A549 treated with dexamethasone at 1 μM for 4 hours (cell line): ENCODE measurements at places on chromosomes 13 and 19. TPM values are rescaled to one million over a fixed set of nuclear protein-coding genes. Genes with fewer than 3 reads are reported as not detected.

The CERS1 gene
- 4.8 to 5.6 TPM (median 5.0 TPM) in 5 replicates for total RNA-seq

The DOCK6 gene
- 8.6 to 10.8 TPM (median 8.9 TPM) in 5 replicates for total RNA-seq

The PSG1 gene
- 0.08 to 0.45 TPM (median 0.23 TPM) in 5 replicates for total RNA-seq

The PLA2G4C gene
- total RNA-seq: 8.4 to 14.5 TPM (median 12.2 TPM) in 5 replicates

The TEX26 gene
- total RNA-seq: not detected in 5 replicates

The POU2F2 gene
- total RNA-seq: 0.32 to 0.80 TPM (median 0.58 TPM) in 5 replicates

The SYCN gene
- total RNA-seq: not detected in 5 replicates

The PET100 gene
- 44.7 to 84.3 TPM (median 46.8 TPM) in 5 replicates for total RNA-seq

The FBXO27 gene
- 2.1 to 4.5 TPM (median 3.7 TPM) in 5 replicates for total RNA-seq

The CACNG6 gene
- total RNA-seq: 7.8 to 12.8 TPM (median 11.2 TPM) in 5 replicates

The SIGLEC8 gene
- total RNA-seq: not detected in 5 replicates

The TMPRSS9 gene
- 0.04 TPM in 1 of 5 replicates, not detected in the others for total RNA-seq

The LGALS4 gene
- 0.21 to 0.53 TPM (median 0.42 TPM) in 5 replicates for total RNA-seq

The FUT6 gene
- total RNA-seq: 0.11 TPM in 1 of 5 replicates, not detected in the others

The NCCRP1 gene
- 1.0 to 1.7 TPM (median 1.5 TPM) in 5 replicates for total RNA-seq

The CALR3 gene
- 0.12 TPM in 1 of 5 replicates, not detected in the others for total RNA-seq

The MEDAG gene
- total RNA-seq: 0.11 to 0.32 TPM (median 0.19 TPM) in 5 replicates

The UNC13A gene
- total RNA-seq: 1.1 to 1.6 TPM (median 1.2 TPM) in 5 replicates

The LRG1 gene
- 0.06 to 0.17 TPM (median 0.10 TPM) in 5 replicates for total RNA-seq

The APOC1 gene
- 91.2 to 130 TPM (median 94.0 TPM) in 5 replicates for total RNA-seq

The KIRREL2 gene
- 0.37 to 0.65 TPM (median 0.52 TPM) in 5 replicates for total RNA-seq

The CYP2F1 gene
- total RNA-seq: not detected in 5 replicates

The ETV2 gene
- 1.3 to 3.2 TPM (median 2.8 TPM) in 5 replicates for total RNA-seq

The PSG3 gene
- 0.07 to 0.15 TPM (median 0.08 TPM) in 5 replicates for total RNA-seq

The DNM2 gene
- 42.4 to 60.9 TPM (median 58.5 TPM) in 5 replicates for total RNA-seq

The SHC2 gene
- 0.62 to 1.6 TPM (median 1.1 TPM) in 5 replicates for total RNA-seq

The PRODH2 gene
- 0.12 to 0.46 TPM (median 0.16 TPM) in 5 replicates for total RNA-seq

The ZNF416 gene
- total RNA-seq: 3.8 to 5.0 TPM (median 4.4 TPM) in 5 replicates

The ZNF850 gene
- 0.41 to 0.79 TPM (median 0.62 TPM) in 5 replicates for total RNA-seq

The IRGC gene
- not detected in 5 replicates for total RNA-seq

The ANGPTL8 gene
- total RNA-seq: not detected in 5 replicates

The TMEM221 gene
- total RNA-seq: 0.28 to 0.70 TPM (median 0.60 TPM) in 5 replicates

The PRTN3 gene
- 0.17 to 0.66 TPM (median 0.42 TPM) in 5 replicates for total RNA-seq

The BEST2 gene
- 2.1 to 4.3 TPM (median 3.0 TPM) in 5 replicates for total RNA-seq

The S1PR5 gene
- total RNA-seq: 0.98 to 1.7 TPM (median 1.4 TPM) in 5 replicates

The IGSF23 gene
- total RNA-seq: 0.19 to 0.74 TPM (median 0.43 TPM) in 5 replicates

The YJEFN3 gene
- total RNA-seq: 0.94 to 4.2 TPM (median 3.4 TPM) in 5 replicates

The SPACA4 gene
- 0.08 to 0.11 TPM in 2 of 5 replicates, not detected in the others for total RNA-seq

The FREM2 gene
- total RNA-seq: 0.01 TPM in 1 of 5 replicates, not detected in the others

The GIPC3 gene
- 0.25 to 0.41 TPM (median 0.27 TPM) in 5 replicates for total RNA-seq

The OLFM2 gene
- total RNA-seq: 7.8 to 11.7 TPM (median 10.4 TPM) in 5 replicates

The HSD17B14 gene
- 12.1 to 15.5 TPM (median 13.1 TPM) in 5 replicates for total RNA-seq

The RASAL3 gene
- total RNA-seq: not detected in 5 replicates

The ZNF610 gene
- not detected in 5 replicates for total RNA-seq

The TSSK6 gene
- 1.0 to 2.1 TPM (median 1.6 TPM) in 5 replicates for total RNA-seq

The GPR18 gene
- total RNA-seq: not detected in 5 replicates

The C19orf33 gene
- total RNA-seq: 563 to 655 TPM (median 615 TPM) in 5 replicates

The F10 gene
- 0.06 to 0.07 TPM in 2 of 5 replicates, not detected in the others for total RNA-seq

The SIGLEC7 gene
- total RNA-seq: not detected in 5 replicates

The BRSK1 gene
- total RNA-seq: 2.1 to 4.9 TPM (median 3.1 TPM) in 5 replicates

The SGCG gene
- total RNA-seq: not detected in 5 replicates

The LAIR1 gene
- 0.04 to 0.21 TPM in 2 of 5 replicates, not detected in the others for total RNA-seq

The FGF21 gene
- total RNA-seq: not detected in 5 replicates

The DPY19L3 gene
- 9.2 to 19.6 TPM (median 15.7 TPM) in 5 replicates for total RNA-seq

The PRSS57 gene
- total RNA-seq: 0.14 TPM in 1 of 5 replicates, not detected in the others

The CBARP gene
- 1.9 to 5.3 TPM (median 4.0 TPM) in 5 replicates for total RNA-seq
